ENCODE measurements at places on chromosomes 3 and 15.

- no peak for DNase-seq
Measured at GRCh38 chr3:159645874-159646273, 342.8 kb upstream of the IL12A start.

DNA sequence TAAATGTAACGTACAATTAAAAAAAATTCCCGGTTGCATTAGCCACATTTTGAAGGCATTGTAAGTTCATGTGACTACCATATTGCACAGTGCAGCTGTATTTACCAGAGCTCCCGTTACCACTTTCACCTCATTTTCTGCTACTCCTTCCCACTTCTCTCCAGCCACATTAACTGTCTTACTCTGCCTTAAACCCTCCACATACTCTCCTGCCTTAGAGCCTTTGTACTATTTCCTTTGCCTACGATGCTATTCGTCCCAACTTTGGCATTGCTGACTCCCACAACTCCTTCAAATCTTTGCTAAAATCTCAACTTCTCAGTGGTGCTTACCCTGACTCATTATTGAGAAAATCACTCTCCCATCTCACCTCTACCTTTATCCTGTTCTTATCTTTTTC lies 115.2 kb downstream of the CADM2 start:
- DNase-seq, result no peak

DNA sequence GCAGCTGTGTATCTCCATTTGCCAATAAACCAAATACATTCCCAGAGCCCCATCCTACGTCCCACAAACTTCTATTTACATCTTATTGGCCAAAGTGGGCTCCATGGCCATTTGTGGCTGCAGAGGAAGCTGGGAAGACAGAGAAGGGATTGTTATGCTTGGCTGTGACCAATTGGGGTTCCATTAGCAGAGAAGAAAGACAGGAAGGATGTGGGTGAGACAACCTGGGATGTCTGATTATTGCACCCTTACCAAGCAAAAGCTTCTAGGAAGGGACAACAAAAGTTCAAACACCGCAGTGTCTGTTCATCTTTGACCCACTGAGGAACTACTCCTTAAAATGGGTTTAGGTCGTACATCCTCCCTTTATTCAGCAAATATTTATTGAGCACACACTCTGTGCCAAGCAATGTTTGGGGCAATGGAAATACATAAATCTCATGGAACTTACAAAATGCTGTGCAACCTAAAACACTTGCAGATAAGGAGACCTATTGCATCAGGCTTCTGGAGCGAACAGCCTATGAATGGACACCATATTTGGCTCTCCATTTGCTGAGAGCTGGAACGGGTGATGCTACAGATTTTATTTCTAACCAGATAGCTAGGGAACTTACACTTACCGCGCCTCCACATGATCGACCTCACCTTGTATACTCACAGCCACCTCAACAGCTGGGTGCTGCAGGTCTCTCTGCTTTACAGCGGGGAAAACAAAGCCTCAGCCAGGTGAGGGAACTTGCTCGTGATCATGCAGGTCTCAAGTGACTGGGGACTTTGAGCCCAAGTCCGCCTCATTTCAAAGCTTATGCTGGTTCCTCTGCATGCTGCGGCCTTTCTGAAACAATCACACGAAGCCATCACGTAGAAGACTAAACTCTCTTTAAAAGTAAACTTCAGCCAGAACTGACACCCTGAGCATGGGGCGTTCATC lies 21.4 kb upstream of the NR2E3 start:
- DNase-seq, result no peak

DNA sequence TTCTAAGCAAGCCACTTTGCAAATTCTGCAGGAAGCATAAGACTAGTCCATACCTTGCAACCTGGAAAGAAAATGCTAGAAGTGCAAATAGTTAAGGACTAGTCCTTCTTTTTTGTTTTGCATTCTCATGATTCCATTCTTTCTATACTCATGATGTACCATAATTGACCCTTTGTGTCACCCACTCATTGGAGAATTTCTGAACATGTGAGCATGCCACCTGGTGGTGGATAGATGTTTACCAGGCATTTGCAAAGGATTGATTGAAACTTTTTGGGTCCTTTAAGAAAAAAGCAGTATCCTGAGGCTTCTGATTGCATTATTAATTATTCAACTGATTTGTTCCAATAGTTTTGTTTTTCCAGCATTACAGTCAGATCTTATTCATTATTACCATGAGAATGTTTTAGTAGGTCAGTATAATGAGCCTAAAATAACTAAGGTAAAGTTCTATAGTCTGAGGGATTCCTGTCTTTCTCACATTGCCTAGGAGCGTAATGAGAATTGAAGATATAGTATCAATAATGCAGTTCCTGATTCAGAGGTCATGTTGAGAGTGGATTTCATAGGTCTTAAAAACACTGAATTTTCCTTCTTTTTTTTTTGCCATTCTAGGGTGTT lies 20.2 kb upstream of the DIPK2A start:
- DNase-seq, result no peak

- no peak for DNase-seq
Measured at GRCh38 chr3:168722091-168722490, 626.4 kb upstream of the GOLIM4 start.

- no peak for DNase-seq
Measured at GRCh38 chr15:74997141-74997540, 1.8 kb downstream of the SCAMP5 start.

GRCh38 chr15:66711862-66712261 lies 9.8 kb downstream of the SMAD6 start:
- no peak for DNase-seq

Measured in stimulated activated CD8-positive, alpha-beta memory T cell treated with anti-CD3 and anti-CD28 coated beads, Interleukin-7, amount 100 ng/mL, for 4 hours (primary cell).